ENCODE measurements at places on chromosomes 12 and 14.

- DNase-seq = no peak
Measured at GRCh38 chr12:122406701-122407164, 15.7 kb downstream of the CLIP1 start.

DNA sequence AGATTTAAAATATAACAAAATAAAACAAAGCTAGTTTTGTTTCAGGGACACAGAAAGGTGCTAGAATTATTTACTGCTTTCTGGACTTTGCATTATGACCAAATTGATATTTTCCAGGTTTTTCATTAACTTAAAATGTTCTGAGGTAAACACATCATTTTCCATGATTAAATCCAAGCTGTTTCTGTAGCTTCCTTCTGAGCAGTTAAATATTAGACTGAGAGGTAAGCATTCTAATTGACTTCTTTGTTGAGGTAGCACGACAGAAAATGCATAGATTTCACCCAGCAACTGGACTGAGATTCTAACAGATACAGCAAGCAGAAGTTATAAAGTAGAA is 98.3 kb downstream of the BMP4 start:
- DNase-seq = no peak

DNA sequence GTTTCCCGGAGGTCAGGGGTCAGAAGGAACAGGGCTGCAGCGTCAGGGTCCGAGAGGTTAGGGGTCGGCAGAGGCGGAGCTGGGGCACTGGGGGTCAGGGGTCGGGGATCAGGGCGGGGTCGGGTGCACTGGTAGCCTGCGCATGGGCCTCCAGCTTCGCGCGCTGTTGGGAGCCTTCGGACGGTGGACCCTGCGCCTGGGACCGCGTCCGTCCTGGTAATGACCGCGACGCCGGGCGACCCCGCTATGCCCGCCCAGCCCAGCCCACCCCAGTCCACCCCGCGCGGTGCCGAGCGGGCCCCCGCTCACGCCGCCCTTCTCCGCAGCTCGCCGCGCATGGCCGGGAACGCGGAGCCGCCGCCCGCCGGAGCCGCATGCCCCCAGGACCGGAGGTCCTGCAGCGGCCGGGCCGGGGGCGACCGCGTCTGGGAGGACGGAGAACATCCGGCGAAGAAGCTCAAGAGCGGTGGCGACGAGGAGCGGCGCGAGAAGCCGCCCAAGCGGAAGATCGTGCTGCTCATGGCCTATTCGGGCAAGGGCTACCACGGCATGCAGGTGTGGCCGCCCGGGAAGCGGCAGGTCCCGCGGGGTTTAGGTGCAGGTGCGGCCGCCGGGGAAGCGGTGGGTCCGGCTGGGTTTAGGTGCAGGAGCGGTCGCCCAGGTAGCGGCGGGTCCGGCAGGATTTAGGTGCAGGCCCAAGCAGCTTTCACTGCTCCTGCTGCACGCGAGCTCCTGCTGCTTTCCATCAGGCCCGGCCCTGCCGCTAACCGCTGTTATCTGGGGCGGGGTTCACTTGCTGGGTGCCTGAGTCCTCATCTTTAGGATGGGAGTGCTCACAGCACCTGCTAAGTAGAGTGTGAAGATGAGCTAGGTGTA is 743 bp downstream of the PUS1 start:
- peak; percentile 44 for DNase-seq

GRCh38 chr12:13022851-13023271 is 21.3 kb upstream of the FAM234B start:
- DNase-seq = no peak

DNA sequence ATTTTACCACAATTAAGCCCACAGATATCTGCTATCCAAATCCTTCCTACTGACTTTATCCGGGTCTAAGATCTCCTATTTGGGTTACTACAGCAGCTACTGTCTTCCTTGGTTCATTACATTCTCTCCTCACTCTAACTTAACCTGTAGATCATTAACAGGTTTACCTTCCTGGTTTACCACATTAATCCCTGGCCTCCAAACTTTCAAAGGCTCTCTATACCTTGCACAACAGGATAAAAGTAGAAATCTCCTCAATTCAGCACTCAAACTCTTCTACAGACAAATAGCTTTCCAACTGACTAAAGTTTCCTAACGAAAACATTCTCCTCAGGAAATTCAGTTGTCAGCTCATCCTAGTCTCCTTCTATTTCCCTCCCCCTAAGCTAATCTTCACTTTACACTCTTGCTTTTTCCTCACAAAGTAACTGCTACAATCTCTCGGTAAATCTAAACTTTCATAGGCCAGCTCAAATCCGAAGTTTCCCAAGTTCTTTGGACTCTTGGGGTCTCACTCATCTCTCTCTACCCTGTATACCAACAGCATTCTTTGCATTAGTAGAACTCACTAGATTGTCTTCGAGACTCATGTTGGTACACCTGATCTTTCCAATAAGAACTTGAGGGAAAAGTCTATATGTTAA is 2.7 kb downstream of the BTBD7 start:
- DNase-seq = no peak

DNA sequence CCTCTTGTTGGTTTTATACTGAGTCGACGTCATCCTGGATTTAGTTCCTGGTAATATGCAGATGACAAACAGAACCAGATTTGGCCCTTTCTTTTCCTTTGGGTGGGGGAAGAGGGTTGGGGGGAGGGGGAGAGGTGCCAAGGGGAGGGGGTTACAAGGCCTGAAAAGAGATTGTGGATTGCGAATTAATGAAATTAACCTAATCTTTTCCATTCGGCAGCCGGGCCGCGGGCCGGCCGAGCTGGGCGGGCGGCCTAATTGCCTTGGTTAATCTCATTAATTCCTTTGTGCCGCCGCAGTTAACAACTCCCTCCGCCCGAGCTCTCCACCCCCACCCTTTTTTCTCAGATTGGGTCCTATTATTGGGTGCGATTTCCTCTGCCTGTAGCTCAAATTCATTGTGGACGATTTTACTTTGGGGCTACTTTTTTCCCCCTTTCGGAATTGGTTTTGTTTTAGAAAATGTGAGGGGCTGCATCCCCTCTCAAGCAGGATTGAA is 387 bp upstream of the GSC start:
- no peak for DNase-seq

DNA sequence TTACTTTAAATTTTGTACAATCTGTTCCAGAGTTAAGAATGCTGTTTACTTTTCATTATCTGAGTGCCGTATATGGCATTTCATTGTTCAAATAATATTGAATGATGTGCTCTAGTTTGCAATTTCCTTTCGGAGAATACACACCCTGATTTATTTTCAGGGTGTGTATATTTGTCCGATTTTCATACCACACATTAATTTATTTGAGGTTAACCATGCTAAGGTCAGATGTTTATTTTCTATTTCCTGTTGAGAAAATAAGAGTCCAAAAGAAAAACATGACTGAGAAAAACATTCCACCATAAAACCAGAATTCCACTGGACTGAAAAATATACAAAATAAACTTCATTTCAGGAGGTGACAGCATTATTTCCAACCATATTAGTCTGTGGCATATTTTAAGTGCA is 64.2 kb upstream of the OVCH1 start:
- no peak for DNase-seq

DNA sequence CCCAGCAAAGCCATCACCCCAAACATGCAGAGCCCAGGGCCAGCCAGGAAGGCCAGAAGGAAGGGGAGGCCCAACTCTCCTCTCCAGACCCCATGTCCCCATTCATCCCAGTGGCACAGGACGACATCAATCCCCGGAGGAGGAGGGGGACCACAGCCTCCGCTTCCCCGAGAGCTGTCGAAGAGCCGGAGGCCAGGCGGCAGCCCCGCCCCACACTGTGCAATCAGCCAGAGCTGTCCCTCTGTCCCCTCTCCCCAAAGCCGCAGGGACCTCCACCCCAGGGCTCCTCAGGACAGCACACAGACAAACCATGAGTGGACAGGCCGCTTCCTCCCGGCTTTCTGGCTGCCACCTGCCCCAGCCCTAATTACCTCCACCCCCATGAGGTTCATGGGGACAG is 16.8 kb downstream of the RAB35 start:
- no peak for DNase-seq

GRCh38 chr14:54447231-54447692 is 6.1 kb upstream of the CNIH1 start:
- peak; percentile 82 for DNase-seq

DNA sequence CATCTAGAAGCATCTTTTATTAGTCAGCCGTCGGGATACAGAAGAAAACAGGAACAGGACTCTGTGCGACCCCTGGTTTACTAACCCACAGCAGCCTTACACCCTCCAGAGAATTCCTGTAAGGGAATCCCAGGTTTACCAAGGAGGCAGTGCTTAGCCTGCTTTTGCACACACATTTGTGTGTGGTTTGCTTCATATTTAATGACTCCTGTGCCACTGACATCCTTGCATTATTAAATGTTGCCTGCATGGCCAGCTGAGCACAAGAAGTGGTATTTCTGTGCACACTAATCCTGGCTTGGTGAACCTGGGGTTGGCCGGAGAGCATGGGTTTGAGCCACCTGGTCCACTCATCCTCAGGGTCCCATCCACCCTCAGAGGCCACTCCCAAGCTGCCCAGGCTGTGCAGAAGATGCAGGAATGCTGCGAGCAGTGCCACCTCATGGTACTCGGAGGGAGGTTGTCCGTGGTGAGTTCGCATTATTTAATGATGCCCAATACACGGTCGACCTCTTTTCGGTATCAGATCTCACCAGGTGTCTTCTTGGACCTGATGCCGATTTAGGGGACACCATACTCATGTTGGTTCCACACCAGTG is 152.4 kb upstream of the RTL1 start:
- no peak for DNase-seq

DNA sequence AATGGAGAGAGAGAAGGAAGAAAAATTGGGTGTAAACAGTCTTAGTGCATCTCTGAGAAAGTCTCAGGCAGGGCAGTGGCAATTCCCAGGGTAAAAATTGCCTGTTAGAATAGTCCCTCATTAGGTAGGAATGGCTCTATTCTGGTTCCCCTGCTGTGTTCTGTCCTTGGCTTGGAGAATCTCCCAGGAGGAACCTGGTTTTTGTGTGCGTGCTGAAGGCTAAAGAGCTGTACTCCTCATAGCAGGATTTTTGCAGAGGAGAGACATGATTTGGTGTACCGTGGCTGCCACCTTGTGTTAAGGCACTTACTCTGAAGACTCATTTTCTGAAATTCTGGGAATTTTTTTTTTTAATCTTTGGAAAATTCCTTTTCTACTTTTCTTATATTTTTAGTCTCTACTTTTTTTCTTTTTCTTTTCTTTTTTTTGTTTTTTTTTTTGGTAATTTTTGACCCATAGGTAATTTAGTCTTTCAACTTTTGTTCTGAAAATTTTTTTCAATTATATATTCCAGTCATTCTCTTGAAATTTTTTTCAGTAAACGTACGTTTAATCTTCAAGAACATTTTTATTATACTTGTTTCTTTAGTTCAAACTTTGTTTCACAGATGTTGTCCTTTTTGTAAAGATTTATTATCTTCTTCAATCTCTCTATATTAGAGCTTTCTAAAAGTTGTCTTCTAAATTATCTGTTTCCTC is 63.8 kb downstream of the FBXO33 start:
- no peak for DNase-seq

- DNase-seq = peak; percentile 20
Measured at GRCh38 chr14:99327050-99327449, 55.1 kb upstream of the BCL11B start.

GRCh38 chr14:38257507-38257906 is 1.6 kb upstream of the CLEC14A start:
- DNase-seq = no peak

DNA sequence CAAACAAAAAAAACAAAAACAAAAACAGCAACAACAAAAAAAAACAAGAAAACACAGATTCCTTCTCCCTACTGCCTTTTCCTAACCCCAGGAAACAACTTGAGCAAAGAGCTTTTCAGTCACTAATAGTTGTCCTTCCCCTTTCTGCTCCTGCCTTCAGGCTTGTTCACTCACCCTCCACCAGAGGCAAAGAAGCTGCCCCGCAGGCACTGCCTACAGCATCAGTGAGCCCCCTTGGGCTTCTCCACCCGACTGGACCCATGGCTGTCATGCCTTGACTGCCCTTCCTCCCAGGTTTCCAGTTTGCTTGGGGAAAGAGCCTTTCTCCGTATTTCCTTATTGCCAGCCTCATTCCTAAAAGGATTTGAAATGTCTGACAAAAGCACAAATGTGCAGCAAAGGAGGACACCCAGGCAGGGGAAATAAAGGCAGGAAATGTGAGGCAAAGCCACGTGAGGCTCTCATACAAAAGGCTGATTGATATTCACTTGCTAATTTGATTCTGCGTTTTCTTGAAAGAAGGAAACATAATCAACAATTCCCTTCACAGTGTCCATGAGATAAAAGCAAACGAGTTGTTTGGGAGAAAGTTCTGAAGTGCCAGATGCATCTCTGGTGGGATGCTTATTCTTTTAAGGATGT is 85.7 kb downstream of the GPATCH2L start:
- no peak for DNase-seq

DNA sequence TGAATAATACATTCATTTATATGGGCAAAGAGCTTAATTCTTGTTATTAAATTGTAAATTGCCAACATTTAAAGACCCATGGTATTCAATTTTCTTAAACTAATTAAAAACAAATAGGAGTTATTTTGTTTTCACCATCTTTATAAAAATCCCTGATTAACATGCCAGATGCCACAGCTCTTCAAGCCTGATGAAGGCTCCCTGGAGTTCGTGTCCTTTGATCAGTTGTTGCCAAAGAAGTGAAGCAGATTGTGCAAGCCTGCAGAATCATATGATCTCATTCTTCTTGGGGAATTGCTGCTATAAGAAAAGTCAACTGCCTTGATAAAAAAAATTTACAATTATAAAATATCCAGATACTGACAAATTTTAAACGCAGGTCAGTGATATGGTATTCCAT is 288.3 kb upstream of the PPFIA2 start:
- no peak for DNase-seq

- DNase-seq = no peak
Measured at GRCh38 chr14:90924621-90925340, 108.6 kb upstream of the TTC7B start.

All from colonic mucosa (tissue), 4 donors.